Activated naive CD4-positive, alpha-beta T cell treated with anti-CD3 and anti-CD28 coated beads, Interleukin-2, amount 50 U/mL, for 72 hours (primary cell): ENCODE measurements at places on chromosomes 7 and 10. TPM values are rescaled to one million over a fixed set of nuclear protein-coding genes. Genes with fewer than 3 reads are reported as not detected.
A peak's percentile ranks its signal among the peaks of the same experiment; 100 is the strongest.

TMEM178B gene
- total RNA-seq: 0.25 TPM

CFAP43 gene
- total RNA-seq: not detected

C10orf67 gene
- total RNA-seq: 1.5 TPM

OR2A12 gene
- total RNA-seq: not detected

TDRD1 gene
- total RNA-seq: 0.20 TPM

MICALL2 gene
- total RNA-seq: 1.4 TPM

TRIM74 gene
- total RNA-seq: 1.1 TPM

GRID2IP gene
- total RNA-seq: 0.21 TPM

TMEM139 gene
- 1.6 TPM for total RNA-seq

GPR85 gene
- total RNA-seq: not detected

MYO1G gene
- 361 TPM for total RNA-seq

PARD3 gene
- 1.4 TPM for total RNA-seq

DNA sequence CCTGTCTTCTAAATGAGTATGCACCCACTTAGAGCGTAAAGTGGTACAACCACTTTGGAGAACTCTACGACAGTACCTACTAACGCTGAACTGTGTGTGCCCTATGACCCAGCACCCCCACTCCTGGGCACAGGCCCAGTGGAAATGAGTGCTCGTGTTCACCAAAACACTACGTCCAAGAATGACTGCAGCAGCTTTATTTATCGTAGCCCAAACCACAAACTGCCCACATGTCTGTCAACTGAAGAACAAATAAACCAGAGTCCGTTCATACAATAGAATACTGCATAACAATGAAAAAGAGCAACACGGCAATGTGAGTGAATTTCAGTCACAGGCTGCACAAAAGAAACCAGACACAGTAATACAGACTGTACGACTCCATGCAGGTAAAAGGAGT, 35.4 kb downstream of the TLL2 start:
- no peak for DNase-seq

GRCh38 chr7:152617056-152617455, 58.9 kb downstream of the XRCC2 start:
- no peak for DNase-seq

DNA sequence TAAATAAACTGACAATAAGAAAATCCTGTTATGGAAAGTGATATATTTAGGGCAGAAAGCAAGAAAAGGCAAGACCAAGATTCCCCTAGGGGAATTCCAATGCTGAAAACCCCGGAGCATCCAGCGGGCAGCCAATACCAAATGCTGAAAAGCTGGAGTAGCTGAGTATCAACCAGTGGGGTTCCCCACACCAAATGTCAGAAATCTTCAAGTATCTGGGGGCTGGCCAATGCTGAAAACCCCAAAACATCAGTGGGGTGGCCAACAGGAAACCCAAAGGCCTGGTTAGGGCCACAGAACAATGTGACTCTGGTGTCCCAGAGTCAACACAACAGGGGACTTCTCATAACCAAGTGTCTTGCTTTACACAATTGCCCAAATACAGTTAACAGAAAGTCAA, 271.8 kb upstream of the CACNA2D1 start:
- DNase-seq: no peak

- no peak for DNase-seq
Observed at GRCh38 chr10:124403548-124403947, 15.2 kb downstream of the OAT start.

- no peak for DNase-seq
Observed at GRCh38 chr7:104903044-104903443, 111.0 kb upstream of the KMT2E start.

GRCh38 chr10:75612904-75613684, 181.7 kb downstream of the LRMDA start:
- no peak for DNase-seq

- no peak for DNase-seq
Observed at GRCh38 chr10:34135515-34135914, 679.6 kb downstream of the PARD3 start.

- DNase-seq: peak; percentile 38
Observed at GRCh38 chr10:132861116-132861691, 75.3 kb upstream of the NKX6-2 start.

- no peak for DNase-seq
Observed at GRCh38 chr10:33022691-33023090, 64.7 kb upstream of the ITGB1 start.

DNA sequence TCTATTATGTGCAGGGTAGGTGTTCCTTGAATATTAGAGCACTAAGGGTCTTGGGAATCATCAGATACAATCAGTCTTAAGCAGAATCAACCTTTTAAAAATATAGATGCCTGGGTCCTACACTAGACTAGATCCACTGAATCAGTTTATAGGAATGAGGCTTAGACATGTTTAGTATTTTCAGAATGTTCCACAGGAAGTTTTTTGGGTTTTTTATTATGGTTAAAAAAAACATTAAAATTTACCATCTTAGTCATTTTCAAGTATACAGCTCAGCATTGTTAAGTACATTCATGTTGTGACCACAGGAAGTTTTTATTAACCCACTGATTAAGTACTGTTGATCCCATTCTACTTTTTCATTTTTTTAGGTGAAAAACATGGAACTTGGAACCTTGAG, 135.7 kb downstream of the LCOR start:
- DNase-seq: no peak

- peak; percentile 38 for DNase-seq
Observed at GRCh38 chr7:32347244-32347828, 142.8 kb downstream of the LSM5 start.

- no peak for DNase-seq
Observed at GRCh38 chr7:55066524-55066923, 47.7 kb downstream of the EGFR start.

DNA sequence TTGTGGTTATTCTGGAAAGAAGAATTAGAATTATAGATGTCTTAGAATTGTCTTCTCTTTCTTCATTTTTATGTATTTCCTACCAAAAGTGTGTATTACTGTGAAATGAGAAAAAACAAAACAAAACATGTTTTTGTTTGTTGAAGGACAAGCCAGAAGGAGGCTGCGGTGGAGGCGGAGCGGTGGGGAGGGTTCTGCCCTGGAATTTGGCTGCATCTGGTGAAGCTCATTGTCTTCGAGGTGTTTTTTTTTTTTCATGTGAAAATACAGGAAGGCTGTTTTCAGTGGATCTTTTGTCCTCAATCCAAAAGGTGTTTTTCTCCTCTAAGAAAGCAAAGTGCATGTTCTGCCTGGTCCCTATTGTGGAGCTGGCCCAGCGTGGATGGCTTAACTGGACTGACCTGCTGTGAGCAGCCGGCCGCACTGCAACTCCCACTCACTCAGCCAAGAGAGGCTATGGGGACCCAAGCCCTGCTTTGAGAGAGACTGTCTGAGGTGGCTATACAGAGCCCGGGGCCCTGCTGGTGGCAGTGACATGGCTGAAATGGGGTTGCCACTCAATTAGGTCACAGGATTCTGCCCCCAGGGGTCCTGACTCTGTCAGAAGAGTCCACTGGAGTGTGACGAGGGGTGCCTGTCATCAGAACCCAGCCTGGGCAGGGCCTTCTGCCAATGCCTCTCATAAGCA, 184.9 kb upstream of the MKI67 start:
- no peak for DNase-seq

DNA sequence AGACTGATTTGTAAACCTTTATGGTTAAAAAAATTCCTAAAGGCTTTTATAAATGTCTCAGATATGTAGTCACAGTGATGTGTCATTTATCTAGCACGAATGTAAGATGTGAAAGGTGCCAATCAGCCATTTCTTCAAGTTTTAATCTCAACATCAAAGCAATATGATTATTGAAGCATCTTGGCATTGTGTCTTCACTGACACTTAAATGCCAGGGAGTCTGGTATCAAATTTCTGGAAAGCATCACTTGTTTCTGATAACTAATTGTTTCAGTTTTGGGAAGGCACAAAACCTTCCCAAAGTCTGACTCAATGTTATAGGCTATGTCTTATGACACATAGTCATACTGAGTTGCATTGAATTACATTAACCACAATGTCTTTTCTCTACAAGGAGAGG, 492.0 kb upstream of the CNTNAP2 start:
- DNase-seq: no peak

- DNase-seq: no peak
Observed at GRCh38 chr7:13886356-13886755, 103.1 kb downstream of the ETV1 start.

- DNase-seq: no peak
Observed at GRCh38 chr7:55104712-55105433, 86.1 kb downstream of the EGFR start.

DNA sequence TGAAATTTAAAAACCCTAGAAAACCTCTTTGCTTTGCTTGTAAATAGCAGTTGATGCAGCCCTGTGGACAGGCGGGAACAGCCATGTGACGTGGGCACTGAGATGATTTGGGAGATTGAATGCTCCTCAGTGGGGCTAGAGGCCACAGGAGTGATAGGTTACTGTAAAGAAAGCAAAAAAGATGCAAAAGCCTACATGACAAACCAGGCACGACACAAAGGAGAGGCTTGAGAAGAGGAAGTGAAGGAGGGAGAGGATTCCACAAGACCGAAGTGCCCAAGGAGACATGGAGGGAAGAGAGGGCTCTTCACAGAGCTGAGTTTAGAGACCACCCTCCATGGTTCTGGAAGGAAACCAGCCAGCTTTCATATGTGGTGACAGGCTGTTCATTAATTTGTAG, 25.7 kb downstream of the IKZF1 start:
- DNase-seq: no peak

GRCh38 chr10:100535338-100535714, 417 bp upstream of the HIF1AN start:
- DNase-seq: no peak

- no peak for DNase-seq
Observed at GRCh38 chr10:132570771-132571649, 33.4 kb downstream of the INPP5A start.

- no peak for DNase-seq
Observed at GRCh38 chr10:91642831-91643692, 10.2 kb upstream of the PPP1R3C start.

GRCh38 chr10:93630625-93631557, 18.6 kb downstream of the PDE6C start:
- no peak for DNase-seq

DNA sequence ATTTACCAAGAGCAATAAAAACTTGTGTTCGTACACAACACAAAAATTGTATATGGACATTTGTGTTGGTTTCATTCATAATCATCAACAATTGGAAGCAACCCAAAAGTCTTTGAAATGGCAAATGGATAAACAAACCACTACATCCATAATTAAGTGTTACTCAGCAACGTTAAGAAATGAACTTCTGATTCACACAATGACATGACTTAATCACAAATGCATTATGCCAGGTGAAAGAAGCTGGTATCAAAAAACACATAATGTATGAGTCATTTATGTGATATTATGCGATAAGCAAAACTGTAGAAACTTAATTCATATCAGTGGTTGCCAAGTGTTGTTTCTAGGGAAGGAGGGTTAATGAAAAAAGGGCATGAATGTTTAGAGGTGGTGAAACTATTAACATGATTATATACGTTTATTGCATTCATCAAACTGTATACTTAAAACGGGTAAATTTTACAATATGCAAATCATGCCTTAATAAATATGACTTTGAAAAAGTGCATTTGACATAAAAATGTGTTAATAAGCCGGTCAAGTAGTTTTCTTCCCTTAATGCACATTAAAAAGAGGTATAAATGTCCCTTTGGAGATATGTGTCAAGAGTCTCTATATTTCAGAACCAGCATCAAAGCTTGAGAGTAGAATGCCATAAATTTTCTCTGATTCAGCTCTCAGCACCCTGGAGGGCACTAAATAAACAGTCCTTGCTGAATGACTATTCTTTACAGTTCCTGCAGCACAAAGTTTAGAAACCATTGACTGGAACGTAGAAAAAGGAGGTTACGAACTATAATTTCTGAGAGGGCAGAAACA, 84.8 kb upstream of the GRM3 start:
- no peak for DNase-seq

DNA sequence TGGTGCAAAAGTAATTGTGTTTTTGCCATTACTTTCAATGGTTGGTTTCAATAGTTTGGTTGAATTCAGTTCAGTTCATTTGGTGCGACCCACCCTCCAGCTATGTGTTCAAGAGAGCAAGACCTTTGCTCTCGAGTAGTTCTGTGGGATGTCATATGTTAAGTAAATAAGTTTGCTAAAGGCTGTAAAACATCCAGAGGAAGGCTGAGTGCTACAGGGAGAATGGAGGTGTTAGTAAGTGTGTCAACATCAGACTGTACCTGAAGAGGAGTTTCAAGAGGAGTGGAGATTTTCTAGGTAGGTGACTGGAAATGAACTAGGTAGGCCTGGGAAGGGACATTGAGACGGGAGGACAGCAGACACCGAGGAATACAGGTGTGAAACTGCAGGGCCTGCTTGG, 147.7 kb downstream of the SH2D4B start:
- no peak for DNase-seq

DNA sequence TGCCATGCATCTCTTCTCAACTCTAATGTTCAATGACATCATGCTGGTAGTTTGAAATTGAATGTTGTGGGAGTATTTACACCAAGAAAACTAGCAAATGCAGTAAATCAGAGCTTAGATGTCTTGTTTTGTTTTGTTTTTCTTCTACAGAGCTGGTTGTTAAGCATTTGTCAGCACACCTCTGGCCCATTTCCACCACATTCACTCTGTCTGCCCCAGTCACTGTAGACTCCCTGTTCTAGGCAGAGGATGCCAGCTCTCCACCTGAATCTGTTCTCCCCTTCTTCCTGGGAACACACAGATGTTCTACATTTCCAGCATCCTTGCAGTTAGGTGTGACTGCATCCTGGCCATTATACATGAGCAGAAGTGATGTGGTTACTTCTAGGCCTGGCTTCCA, 4.1 kb upstream of the ARHGAP22 start:
- DNase-seq: no peak

- DNase-seq: no peak
Observed at GRCh38 chr10:43372765-43373361, 1.4 kb downstream of the FXYD4 start.

- DNase-seq: no peak
Observed at GRCh38 chr7:95865716-95866371, 93.5 kb downstream of the DYNC1I1 start.

GRCh38 chr7:137886746-137887145, 40.0 kb upstream of the DGKI start:
- DNase-seq: no peak

GRCh38 chr7:157980774-157981173, 606.8 kb downstream of the PTPRN2 start:
- DNase-seq: no peak

DNA sequence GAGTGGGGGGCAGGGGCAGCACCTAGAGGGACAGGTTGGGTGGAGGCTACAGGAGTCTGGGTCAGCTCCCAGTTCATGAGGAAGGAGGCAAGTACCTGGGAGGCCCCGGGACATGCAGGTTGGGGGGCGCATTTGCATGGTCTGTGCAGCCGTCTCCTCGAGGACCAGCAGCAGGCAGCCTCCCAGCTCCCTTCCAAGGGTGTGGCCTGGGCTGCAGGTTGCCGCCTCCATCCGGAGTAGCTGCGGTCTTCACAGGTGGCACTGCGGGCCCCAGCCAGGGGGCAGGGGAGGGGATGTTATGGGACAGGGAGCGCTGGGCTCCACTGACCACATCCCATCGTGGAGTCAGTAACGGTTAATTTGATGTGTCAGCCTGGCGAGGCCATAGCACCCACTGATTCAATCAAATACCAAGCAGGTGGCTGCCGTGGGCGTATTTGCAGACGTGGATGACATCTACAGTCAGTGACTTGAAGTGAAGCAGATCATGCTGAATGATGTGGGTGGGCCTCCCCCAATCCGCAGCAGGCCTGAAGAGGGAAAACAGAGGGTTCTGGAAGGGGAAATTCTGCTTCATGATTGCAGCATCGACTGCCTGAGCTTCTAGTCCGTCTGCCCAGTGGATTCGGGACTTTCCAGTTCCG, 81.6 kb downstream of the PRKAG2 start:
- peak; percentile 56 for DNase-seq

GRCh38 chr7:7239346-7239745, 57.0 kb downstream of the C1GALT1 start:
- no peak for DNase-seq
